Spinal cord (tissue), 10 donors: ENCODE measurements at places on chromosomes 4 and X. TPM values are rescaled to one million over a fixed set of nuclear protein-coding genes. Genes with fewer than 3 reads are reported as not detected.

Gene MUC7
- polyA plus RNA-seq = not detected

Gene IBSP
- polyA plus RNA-seq = not detected

Gene ATP10D
- polyA plus RNA-seq = 13.0 TPM

Gene VEGFC
- polyA plus RNA-seq = 4.8 TPM

Gene KDR
- 34.9 TPM for polyA plus RNA-seq

Gene USP17L27
- polyA plus RNA-seq = not detected

Gene BEX5
- polyA plus RNA-seq = 154 TPM

Gene MAGED4B
- polyA plus RNA-seq = 291 TPM

Gene DOCK11
- polyA plus RNA-seq = 16.6 TPM

Gene FHDC1
- 6.3 TPM for polyA plus RNA-seq

Gene ERVMER34-1
- polyA plus RNA-seq = 1.1 TPM
